Umbilical cord (tissue), 2 donors: ENCODE measurements at places on chromosomes 11 and 22. TPM values are rescaled to one million over a fixed set of nuclear protein-coding genes. Genes with fewer than 3 reads are reported as not detected.

The LDHAL6A gene
- 0.96 TPM for total RNA-seq

The TBCEL gene
- total RNA-seq = 44.3 TPM

The MMP1 gene
- not detected for total RNA-seq

The C11orf21 gene
- total RNA-seq = 0.96 TPM

The ALDH3B2 gene
- 0.48 TPM for total RNA-seq

The OR2AG1 gene
- 4.6 TPM for total RNA-seq

The GGTLC2 gene
- total RNA-seq = not detected

The TRPM5 gene
- not detected for total RNA-seq

The TMEM86A gene
- 4.3 TPM for total RNA-seq

The ABTB2 gene
- total RNA-seq = 3.9 TPM

The NXPE1 gene
- 2.2 TPM for total RNA-seq

The MOV10L1 gene
- total RNA-seq = 4.8 TPM

The SPDYC gene
- not detected for total RNA-seq

The OR51B2 gene
- total RNA-seq = 2.9 TPM

The SLC7A4 gene
- not detected for total RNA-seq

The TPBGL gene
- total RNA-seq = 0.24 TPM

The ANKRD42 gene
- 25.8 TPM for total RNA-seq

The TMEM45B gene
- 2.9 TPM for total RNA-seq

The NCR3LG1 gene
- 2.2 TPM for total RNA-seq

The TP53I11 gene
- 16.4 TPM for total RNA-seq

The OR8K3 gene
- 6.0 TPM for total RNA-seq

The LARGE2 gene
- total RNA-seq = not detected

The AHNAK gene
- 550 TPM for total RNA-seq

The IGSF22 gene
- total RNA-seq = 2.6 TPM

The GRIK4 gene
- 1.2 TPM for total RNA-seq

The LMO2 gene
- 10.8 TPM for total RNA-seq

The MS4A6E gene
- total RNA-seq = not detected

The SLC22A25 gene
- total RNA-seq = not detected

The PACS1 gene
- 42.6 TPM for total RNA-seq

The BIK gene
- not detected for total RNA-seq

The LAYN gene
- 8.7 TPM for total RNA-seq

The OR52N4 gene
- 1.9 TPM for total RNA-seq

The CRYAB gene
- total RNA-seq = 55.6 TPM

The MYEOV gene
- 0.48 TPM for total RNA-seq

The MN1 gene
- total RNA-seq = 9.9 TPM

The APOL2 gene
- total RNA-seq = 26.5 TPM

The OR5M3 gene
- total RNA-seq = 5.8 TPM

The GDPD4 gene
- 0.48 TPM for total RNA-seq

The SMPD1 gene
- total RNA-seq = 18.1 TPM

The BCO2 gene
- total RNA-seq = 22.1 TPM

The DEUP1 gene
- 4.1 TPM for total RNA-seq

The B3GAT1 gene
- 2.4 TPM for total RNA-seq

The CABP4 gene
- total RNA-seq = 0.96 TPM

The SCGB1A1 gene
- not detected for total RNA-seq

The CD6 gene
- 0.24 TPM for total RNA-seq

The POTEH gene
- not detected for total RNA-seq

The NOL12 gene
- 7.2 TPM for total RNA-seq

The MS4A3 gene
- 7.2 TPM for total RNA-seq

The KRTAP5-11 gene
- total RNA-seq = 8.9 TPM

The KCNQ1OT1 gene
- total RNA-seq = 21.9 TPM

The KCNJ11 gene
- total RNA-seq = 0.48 TPM

The MAP6 gene
- 10.4 TPM for total RNA-seq
